HFFc6 (cell line): ENCODE measurements at places on chromosomes 4 and X. TPM values are rescaled to one million over a fixed set of nuclear protein-coding genes. Genes with fewer than 3 reads are reported as not detected.

GRCh38 chr4:142416711-142417275 lies 429.3 kb downstream of the INPP4B start:
- H3K4me3 ChIP-seq, result no peak overlapping the region
- peaks cover 1% of the 10 kb centered on the region; the same call in 1 of the 2 replicates for H3K36me3 ChIP-seq
- DNase-seq, result no peak
- peaks cover 39% of the 10 kb centered on the region for H3K4me1 ChIP-seq
- H3K27me3 ChIP-seq, result no peaks in the 10 kb centered on the region; the same call in 1 of the 2 replicates

DNA sequence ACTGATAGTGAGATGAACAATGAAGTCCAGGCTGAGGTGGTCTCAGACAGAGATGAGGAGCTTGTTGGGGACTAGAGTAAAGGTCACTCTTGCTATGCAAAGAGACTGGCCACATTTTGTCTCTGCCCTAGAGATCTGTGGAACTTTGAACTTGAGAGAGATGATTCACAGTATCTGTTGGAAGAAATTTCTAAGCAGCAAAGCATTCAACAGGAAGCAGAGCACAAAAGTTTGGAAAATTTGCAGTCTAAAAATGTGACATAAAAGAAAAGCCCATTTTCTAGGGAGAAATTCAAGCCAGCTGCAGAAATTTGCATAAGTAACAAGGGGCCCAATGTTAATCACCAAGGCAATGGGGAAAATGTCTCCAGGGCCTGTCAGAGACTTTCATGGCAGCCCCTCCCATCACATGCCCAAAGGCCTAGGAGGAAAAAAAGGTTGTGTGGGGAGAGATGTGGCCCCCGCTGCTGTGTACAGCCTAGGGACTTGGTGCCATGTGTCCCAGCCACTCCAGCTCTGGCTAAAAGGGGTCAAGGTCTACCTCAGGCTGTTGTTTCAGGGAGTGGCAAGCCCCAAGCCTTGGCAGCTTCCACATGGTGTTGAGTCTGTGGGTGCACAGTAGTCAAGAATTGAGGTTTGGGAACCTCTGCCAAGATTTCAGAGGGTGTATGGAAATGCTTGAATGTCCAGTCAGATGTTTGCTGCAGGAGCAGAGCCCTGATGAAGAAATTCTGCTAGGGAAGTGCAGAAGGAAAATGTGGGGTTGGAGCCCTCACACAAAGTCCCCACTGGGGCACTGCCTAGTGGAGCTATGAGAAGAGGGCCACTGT lies 262.8 kb downstream of the DKK2 start:
- no peaks in the 10 kb centered on the region for H3K36me3 ChIP-seq
- no peak overlapping the region for H3K4me3 ChIP-seq
- peak overlapping the region; percentile 22; the same call in 1 of the 2 replicates for H3K27ac ChIP-seq
- no peaks in the 10 kb centered on the region for H3K27me3 ChIP-seq

DNA sequence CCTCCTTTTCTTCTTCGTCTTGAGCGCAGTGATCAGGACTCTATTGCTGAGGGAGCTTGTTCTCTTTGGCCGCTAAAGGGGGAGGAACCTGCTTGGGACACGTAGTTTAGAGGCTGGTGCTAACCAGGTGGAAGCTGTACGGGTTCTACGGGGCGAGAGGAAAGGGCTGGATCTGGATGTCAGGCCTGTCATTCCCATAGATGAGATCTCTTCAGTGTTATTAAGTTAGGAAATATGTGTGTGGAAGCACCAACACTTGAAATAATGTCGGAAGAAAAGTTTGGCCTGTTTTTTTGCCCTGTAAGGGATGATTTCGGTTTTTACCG lies 643 bp downstream of the SRP72 start:
- H3K4me3 ChIP-seq, result peak overlapping the region; percentile 100
- peaks cover 45% of the 10 kb centered on the region for H3K36me3 ChIP-seq
- no peak for DNase-seq
- H3K4me1 ChIP-seq, result peaks cover 37% of the 10 kb centered on the region
- H3K27me3 ChIP-seq, result peaks cover 8% of the 10 kb centered on the region

Gene FDCSP
- not detected in 2 replicates for total RNA-seq

Gene CLTRN
- 0.17 TPM in 1 of 3 replicates, not detected in the others for total RNA-seq

Gene CXCL5
- 0.15 to 0.17 TPM in 2 of 3 replicates, not detected in the other for total RNA-seq

Gene PDLIM3
- total RNA-seq, result not detected in 2 replicates
